ENCODE measurements at places on chromosomes 5 and 9.

GRCh38 chr9:124190761-124191160 is 67.0 kb upstream of the NEK6 start:
- no peak for DNase-seq

- no peak for DNase-seq
These were observed 102.4 kb upstream of the PARP8 start for GRCh38 chr5:50564079-50564478.

- DNase-seq: no peak
These were observed 32.1 kb downstream of the GDNF start for GRCh38 chr5:37807621-37808301.

GRCh38 chr9:104882086-104882485 is 45.9 kb downstream of the ABCA1 start:
- DNase-seq: no peak

DNA sequence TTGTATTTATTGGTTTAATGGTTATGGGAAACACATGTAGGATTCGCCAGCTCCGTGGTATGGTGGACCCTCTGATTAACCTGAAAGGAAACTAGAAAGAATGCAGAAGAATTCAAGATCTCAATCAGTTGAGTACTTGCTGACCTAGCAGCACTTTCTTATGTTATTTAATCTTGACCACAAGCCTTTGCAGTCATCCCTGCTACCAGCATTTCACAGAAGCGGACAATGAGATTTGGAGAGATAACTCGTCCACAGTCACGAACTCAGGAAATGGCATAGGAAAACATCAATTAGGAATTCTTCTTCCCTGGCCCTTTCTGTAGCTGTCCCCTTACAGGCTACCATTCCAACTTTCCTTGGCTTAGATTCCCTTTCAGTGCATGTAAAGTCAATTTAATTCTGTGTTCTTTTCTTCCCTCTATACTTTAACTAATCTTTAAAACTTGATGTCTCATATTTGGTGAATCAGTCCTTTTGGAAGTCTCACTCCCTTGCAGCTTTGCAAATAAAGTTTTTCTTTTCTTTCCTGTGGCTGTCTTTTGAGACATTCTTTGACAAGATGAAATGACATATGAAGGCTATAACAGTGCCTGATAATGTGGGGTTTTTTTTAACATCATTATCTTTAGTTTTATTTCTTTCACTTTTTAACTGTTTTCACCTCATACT is 1.3 kb upstream of the SLC44A1 start:
- peak; percentile 60 for DNase-seq

GRCh38 chr9:118651511-118651910 is 717.7 kb downstream of the BRINP1 start:
- DNase-seq: no peak

GRCh38 chr9:110069326-110070248 is 138.4 kb downstream of the C9orf152 start:
- peak; percentile 81 for DNase-seq

GRCh38 chr9:116596646-116597045 is 90.5 kb upstream of the TRIM32 start:
- DNase-seq: no peak

GRCh38 chr5:172147857-172148256 is 40.2 kb downstream of the STK10 start:
- no peak for DNase-seq

DNA sequence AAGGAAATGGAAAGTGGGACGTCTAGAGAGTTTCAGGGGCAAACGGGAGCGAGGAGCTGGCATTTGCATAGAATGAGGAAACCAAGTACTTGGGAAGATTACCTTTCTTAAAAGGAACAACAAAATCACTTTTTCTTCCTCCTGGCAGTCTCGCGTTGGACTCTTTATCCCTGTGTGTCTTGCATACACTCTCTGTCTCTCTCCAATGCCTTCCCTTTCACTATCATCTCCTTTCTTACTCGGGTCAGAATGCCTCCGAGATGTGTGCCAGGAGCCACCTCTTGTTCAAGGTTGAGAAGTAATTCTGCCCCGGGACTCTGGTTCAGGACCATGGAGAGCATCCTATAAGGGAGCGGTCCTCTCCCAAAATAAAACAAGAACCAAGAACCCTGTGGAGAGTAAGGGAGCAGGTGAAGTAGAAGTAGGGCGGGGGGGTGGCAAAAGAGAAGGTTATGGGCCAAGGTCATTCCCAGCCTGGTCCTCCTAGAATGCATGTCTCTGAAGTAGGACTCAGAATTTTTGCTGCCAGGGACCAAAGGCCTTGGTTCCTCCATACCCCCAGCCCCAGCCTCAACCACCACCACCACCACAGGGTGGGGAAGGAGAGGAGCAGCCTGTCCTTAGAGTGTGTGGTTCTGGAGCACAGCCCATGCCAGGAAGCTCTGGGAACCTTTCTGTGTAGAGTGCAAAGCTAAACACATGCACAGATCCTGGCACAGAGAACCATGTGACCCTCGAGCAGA is 72.1 kb upstream of the ARAP3 start:
- DNase-seq: peak; percentile 41

DNA sequence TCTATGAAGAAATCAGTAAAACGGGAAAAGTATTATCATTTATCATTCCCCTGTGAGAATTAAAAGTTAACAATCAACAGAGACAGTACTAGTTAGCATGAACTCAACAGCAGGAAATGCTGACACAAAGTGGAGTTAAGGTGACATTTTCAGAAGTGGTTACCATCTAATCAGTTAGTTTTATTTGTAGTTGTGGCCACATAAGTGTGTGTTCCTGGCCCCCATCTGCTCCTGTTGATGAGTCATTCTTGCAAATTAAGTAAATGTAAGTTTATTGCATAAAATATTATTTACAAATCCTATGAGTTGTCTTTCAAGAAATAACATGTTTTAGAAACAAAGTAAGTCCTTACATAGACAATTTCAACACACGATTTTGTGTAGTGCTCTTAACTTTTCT is 8.9 kb upstream of the BNC2 start:
- no peak for DNase-seq

DNA sequence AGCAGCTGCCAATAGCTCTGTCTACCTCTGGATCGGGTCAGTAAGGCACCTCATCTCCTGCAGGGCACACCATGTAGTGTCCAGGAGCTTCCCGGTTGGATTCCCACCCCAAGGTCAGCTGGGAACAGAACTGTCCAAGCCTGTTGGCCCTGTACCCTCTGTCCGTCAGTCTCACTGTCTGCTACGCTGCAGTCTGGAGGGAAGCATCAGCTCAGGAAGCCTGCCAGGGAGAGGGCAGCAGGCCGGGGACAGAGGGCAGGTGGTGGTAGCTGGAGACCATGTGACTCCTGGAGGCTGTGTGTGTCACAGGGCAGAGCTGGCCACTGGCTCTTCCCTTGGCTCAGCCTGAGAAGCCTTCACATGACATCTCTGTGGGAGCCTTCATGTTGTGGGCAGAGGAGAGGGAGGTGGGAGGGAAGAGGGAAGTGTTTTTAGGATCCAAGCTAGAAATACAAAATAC is 134.5 kb downstream of the SEC61B start:
- no peak for DNase-seq

DNA sequence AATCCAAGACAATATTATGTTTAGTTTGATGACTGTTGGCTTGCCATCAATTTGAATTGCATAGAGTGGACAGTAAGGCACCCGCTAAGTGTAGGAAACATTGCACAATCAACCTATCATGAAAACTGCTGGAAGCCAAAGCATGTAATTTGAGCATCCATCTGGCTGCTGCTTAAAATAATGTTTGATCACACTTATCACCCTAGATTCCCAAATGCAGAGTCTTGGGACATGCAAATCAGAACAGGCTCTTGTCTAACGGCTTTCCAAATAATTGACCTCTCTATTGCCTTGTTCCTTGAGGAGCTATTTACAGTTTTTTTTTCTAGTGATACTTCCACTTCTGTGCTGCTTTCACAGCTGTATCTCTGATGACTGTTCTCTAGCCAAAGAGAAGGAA is 342.1 kb downstream of the PRR16 start:
- peak; percentile 28 for DNase-seq

DNA sequence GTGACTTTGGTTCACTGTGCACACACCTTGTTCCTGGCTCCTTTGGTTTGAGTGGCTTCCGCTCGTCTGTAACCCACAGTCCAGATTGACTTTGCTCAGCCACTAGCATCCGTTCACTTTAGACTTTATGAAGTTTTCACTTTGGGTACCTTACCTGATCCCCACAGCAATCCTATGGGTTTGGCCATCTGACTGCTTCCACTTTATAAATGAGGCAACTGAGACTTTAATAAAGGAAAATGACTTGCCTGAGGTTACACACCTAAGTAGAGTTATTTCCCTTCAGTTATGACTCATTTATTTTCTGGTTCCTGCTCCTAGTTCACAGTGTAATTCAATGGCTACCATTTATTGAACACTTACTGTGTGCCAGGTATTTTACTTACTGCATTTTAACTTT is 94.2 kb upstream of the SAP30L start:
- no peak for DNase-seq

DNA sequence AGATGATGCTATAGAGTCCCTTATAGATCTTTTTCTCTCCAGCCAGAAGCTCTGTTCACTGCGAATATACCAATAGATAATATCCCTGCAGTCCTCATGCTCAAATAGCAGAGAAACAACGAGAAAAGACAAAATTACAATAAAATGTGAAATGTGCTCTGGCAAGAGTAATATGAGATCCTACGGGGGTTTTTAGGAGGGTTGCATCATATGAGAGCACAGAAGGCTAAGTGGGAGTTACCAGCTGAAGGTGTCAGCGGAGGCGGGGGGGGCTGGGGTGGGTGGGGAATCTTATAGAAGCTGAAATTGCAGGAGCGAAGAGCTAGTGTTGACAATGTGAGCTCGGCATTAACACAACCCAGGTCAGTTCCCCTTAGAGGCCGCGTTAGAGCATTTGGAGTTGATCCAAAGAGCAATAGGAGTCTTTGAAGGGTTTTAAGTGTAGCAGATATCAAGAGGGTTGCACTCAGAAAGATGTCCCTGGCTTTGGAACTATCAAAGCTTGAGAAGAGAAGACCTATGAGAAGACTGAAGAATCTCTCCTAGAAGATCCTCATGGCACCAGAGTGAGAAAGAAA is 109.7 kb downstream of the BASP1 start:
- no peak for DNase-seq

DNA sequence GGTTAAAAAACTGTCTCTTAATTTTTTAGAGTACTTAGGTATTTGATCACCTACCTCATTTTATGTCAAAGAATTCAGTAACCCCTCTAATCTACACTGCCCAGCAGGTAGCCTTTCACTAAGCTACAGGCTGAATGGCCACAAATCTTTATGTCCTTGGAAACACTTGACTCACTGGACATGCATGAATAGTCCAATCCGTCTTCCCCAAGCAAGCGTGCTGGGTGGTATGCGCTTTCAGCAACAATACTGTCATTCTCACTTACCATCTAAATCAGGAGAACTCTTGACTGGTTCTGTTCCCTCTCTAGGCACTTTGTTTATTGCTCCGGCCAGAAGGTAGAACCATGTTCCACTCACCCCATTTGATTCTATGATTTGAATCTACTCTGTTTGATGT is 73.1 kb downstream of the TRPM3 start:
- DNase-seq: no peak

All from astrocyte of the spinal cord (primary cell).